ENCODE measurements at places on chromosomes 12 and 14.

DNA sequence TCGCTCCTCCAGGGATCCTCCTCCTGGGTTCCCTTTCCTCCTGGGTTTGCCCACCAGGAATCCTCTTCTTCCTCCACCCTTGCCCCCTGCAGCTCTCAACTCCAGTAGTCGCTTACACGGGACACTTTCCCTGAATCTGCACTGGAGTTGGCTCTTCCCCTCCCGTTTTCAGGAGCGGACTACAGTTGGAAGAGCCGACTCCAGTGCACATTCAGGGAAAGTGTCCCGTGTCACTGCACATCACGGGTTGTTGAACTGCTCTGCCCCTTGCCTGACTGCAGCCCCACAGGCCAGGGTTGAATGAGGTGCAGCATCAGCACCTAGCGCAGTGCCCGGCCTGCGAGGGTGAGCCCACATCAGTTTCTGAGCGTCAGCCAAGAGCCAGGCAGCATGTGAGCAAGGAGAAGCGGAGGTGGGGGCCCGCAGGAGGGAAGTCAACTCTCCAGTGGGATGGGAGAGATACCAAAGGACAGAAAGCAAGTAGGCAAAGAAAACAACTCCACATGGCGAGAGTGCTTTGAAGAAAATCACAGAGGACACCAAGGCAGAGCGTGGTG, 13.1 kb downstream of the RAPGEF3 start:
- DNase-seq: no peak

- DNase-seq: no peak
These were observed 116.4 kb downstream of the DICER1 start for GRCh38 chr14:95040708-95041476.

GRCh38 chr12:67484791-67485480, 163.6 kb upstream of the DYRK2 start:
- no peak for DNase-seq

DNA sequence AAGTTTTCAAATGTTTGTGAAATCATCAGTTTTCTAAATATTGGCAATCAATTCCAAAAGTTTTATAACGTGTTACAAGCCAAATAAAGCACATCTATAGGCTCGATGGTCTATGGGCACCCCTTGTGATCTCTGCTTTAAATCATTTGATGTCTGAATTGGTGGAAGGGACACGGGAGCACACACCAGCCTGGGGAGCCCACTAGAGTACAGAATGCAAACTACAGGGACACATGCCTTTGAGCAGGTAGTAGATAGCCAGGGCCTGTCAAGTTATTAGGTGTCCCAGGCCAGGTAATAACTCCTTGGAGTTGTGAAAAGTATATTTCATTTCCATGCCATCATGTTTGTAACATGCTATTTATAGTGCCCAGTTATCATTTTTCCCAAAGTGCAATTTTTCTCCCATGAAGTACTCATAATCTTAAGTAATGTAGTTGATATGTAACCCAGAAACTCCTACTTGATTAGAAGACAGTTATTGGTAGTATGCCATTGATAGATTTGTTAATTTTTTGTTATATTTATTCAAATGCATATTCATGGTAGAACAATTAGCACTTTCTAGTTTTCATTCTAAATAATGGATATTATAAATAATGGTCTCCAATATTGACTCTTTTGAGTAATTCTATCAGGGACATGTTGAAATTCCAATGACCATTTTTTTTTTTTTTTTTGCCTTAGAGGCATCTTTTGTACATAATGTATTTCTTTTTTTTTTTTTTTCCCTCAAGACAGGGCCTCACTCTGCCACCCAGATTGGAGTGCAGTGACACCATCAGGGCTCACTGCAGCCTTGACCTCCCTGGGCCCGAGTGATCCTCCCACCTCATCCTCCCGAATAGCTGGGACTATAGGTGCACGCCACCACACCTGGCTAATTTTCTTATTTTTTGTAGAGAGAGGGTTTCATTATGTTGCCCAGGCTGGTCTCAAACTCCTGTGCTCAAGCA, 96.9 kb upstream of the FGD4 start:
- no peak for DNase-seq
